ENCODE measurements at places on chromosomes 11 and 22. TPM values are rescaled to one million over a fixed set of nuclear protein-coding genes. Genes with fewer than 3 reads are reported as not detected.

The APLNR gene
- total RNA-seq = 2.0 TPM

The SHANK3 gene
- total RNA-seq = 22.7 TPM

The NCF4 gene
- 49.5 TPM for total RNA-seq

The P2RY6 gene
- total RNA-seq = 2.3 TPM

The IL10RA gene
- 23.2 TPM for total RNA-seq

The CRYBA4 gene
- total RNA-seq = not detected

The DNAJB7 gene
- not detected for total RNA-seq

The RASL10A gene
- total RNA-seq = not detected

The ADORA2A gene
- total RNA-seq = 1.7 TPM

The KCNE3 gene
- total RNA-seq = 10.1 TPM

The PARVA gene
- total RNA-seq = 96.5 TPM

The CCDC87 gene
- total RNA-seq = not detected

The GRM5 gene
- not detected for total RNA-seq

The KCNK4 gene
- not detected for total RNA-seq

The SHISAL1 gene
- total RNA-seq = 0.94 TPM

The HYOU1 gene
- 43.5 TPM for total RNA-seq

The SYT13 gene
- total RNA-seq = not detected

The DLG2 gene
- total RNA-seq = 13.2 TPM

The IFITM10 gene
- 0.79 TPM for total RNA-seq

The NLRP14 gene
- not detected for total RNA-seq

The FOLR3 gene
- 25.7 TPM for total RNA-seq

The MPPED1 gene
- not detected for total RNA-seq

The APOA4 gene
- total RNA-seq = not detected

The TEX12 gene
- not detected for total RNA-seq

The CARNS1 gene
- 5.1 TPM for total RNA-seq

The ACO2 gene
- total RNA-seq = 118 TPM

The RCOR2 gene
- total RNA-seq = not detected

The MMP27 gene
- not detected for total RNA-seq

The ADAMTS15 gene
- 26.4 TPM for total RNA-seq

The LRRC75B gene
- total RNA-seq = 4.1 TPM

The MIOX gene
- not detected for total RNA-seq

The SLC22A8 gene
- total RNA-seq = not detected

The GAB4 gene
- not detected for total RNA-seq

The CDC45 gene
- 1.4 TPM for total RNA-seq

The NAT10 gene
- total RNA-seq = 28.1 TPM

The OSM gene
- total RNA-seq = 7.1 TPM

The CD3D gene
- total RNA-seq = 3.4 TPM

The GAS2L1 gene
- total RNA-seq = 29.0 TPM

The FDXACB1 gene
- total RNA-seq = 1.2 TPM

Data from omental fat pad (tissue), 4 donors.